ENCODE measurements at places on chromosomes 13 and 19. TPM values are rescaled to one million over a fixed set of nuclear protein-coding genes. Genes with fewer than 3 reads are reported as not detected.
A peak's percentile ranks its signal among the peaks of the same experiment; 100 is the strongest.

DNA sequence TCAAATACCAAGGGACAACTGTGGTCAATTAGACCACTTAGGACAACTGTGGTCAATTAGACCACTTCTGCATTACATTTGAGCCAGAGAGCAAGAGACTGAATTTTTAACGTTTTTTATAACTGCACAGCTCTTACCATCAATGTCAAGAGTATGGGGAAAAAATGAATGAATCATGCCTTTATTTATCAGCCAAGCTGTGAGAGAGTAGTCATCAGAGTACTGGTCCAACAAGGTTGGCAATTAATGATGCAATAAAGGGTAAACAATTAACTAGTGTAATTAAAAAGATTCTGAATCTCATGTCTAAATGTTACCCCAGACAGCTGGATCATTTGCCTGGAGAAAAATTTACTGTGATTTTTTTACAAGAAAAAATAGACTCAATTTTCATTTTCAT lies 381.1 kb downstream of the LIG4 start:
- DNase-seq = no peak

GRCh38 chr19:50893047-50893736 lies 18.0 kb downstream of the KLK4 start:
- peak; percentile 63 for DNase-seq

DNA sequence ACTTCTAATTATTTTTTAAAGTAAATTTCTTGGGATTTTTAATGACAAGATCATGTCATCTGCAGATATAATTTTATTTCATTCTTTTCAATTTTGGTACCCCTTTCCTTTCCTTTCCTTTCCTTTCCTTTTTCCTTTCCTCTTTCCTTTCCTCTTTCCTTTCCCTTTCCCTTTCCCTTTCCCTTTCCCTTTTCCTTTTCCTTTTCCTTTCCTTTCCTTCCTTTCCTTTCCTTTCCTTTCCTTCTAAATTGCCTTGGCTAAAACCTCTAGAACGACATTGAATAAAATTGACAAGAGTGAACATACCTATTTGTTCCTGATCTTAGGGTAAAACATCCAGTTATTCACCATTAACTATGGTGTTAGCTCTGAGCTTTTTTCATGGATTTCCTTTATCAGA lies 334.1 kb downstream of the NDFIP2 start:
- DNase-seq = no peak

GRCh38 chr13:51275101-51275500 lies 52.9 kb downstream of the FAM124A start:
- DNase-seq = no peak

DNA sequence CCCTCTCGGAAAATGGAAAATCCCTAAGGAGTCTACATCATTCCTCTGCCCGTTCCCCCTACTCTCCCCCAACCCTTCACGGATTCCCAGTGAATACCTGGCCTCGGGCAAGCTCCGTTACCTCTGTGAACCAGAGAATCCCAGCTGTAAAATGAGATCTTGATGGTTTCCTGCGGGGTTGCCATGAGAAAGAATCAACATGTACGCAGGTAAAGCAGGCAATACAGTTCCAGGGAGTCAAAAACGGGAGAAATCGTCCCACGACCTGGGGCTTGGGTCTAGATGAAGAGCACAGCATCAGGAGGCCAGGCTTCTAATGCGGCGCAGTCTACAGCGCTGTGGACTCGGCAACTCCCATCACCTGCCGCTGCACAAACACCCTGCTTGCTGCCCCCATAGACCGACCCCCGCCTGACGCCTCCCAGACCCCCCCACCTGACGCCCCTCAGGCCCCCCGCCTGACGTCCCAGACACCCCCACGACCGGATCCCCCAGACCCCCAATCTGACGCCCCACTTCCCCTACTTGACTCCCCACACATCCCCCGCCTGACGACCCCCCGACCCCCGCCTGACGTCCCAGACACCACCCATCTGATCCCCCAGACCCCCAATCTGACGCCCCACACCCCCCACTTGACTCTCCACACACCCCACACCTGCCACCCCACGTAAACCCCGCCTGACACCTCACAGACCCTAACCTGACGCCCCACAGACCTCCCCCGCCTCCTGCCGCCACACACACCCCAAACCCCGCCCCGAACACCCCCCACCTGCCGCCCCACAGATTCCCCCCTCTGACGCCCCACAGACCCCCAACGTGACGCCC lies 680 bp downstream of the LIG4 start:
- peak; percentile 17 for DNase-seq

DNA sequence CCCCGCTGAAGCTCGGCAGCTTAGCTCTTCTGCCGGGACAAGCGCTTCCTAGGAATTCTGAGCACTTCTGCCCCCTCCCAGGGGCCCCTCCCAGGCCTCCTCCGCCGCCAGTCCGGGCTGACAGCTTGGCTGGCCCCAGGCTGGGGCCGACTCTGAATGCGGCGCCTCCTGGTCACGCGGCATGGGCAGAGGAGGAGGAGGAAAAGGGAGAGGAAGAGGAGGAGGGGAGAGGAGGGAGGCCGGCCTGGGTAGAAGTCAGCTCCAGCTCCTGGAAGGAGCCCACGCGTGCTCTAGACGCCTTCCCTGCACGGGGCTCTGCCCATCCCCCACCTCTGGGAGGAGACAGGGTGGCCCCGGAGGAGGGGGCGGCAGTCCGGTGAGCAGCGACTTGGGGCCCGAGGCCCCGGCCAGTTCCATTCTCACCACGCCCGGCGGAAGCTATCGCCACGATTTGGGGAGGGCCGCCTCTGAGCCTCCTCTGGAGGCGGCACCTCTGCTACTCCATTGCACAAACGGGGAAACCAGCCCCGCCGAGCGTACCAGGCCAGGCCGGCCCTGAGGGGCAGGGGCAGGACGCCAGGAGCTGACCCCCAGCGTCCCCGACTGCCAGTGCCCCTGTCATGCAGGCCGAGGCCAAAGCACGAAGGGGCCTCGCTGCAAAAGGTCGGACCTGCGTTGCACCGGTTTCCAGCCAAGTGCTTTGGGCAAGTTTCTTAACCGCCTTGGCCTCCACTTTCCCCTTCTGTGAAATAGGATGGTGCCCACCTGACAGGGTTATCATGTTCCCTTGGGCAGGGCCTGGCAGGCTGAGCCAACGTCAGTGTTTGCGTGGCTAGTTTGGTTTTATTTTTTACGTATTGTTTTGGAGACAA lies 31.6 kb downstream of the CCNE1 start:
- peak; percentile 34 for DNase-seq

GPR12 gene
- 0.09 TPM for total RNA-seq

DNA sequence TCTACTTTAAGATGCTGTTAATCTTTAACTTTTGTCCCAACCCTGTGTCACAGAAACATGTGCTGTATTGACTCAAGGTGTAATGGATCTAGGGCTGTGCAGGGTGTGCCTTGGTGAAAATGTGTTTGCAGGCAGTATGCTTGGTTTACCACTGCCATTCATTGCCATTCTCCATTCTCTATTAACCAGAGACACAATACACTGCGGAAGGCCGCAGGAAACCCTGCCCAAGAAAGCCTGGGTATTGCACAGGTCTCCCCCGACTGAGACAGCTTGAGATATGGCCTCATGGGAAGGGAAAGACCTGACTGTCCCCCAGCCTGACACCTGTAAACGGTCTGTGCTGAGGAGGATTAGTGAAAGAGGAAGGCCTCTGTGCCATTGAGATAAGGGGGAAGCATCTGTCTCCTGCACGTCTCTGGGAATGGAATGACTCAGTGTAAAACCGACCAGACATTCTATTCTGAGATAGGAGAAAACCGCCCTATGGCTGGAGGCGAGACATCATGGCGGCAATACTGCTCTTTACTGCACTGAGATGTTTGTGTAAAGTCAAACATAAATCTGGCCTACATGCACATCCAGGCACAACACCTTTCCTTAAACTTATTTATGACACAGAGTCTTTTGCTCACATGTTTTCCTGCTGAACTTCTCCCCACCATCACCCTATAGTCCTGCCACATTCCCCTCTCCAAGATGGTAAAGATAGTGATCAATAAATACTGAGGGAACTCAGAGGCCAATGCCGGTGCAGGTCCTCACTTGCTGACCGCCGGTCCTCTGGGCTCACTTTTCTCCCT lies 13.1 kb upstream of the ZNF888 start:
- DNase-seq = no peak

GRCh38 chr13:100363285-100363711 lies 225.3 kb downstream of the GGACT start:
- no peak for DNase-seq

GRCh38 chr13:52947921-52948373 lies 80.7 kb upstream of the OLFM4 start:
- no peak for DNase-seq

DNA sequence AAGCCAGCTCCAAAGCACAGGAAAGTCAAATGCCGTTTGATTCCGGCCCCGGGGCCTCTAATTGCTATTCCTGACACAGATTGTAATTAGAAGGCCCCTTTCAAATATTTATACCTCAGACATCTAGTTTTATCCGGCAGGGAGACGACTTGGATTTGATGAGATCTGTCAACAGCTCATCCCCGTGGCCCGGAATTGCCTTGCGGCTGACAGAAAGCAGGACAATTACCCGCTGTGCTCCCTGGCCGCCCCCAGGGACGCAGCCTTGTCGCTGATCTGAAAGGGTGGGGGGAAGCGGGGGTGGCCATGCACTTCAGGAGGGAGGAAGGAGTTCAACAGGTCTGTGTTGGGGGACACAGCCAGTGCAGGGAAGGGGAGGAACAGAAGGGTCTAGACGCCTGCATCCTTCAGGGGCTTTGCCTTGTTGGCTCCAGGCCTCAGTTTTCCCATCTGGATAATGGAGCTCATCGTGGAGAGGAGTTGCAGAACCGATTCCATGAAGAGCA lies 1.8 kb upstream of the SHD start:
- no peak for DNase-seq

DNA sequence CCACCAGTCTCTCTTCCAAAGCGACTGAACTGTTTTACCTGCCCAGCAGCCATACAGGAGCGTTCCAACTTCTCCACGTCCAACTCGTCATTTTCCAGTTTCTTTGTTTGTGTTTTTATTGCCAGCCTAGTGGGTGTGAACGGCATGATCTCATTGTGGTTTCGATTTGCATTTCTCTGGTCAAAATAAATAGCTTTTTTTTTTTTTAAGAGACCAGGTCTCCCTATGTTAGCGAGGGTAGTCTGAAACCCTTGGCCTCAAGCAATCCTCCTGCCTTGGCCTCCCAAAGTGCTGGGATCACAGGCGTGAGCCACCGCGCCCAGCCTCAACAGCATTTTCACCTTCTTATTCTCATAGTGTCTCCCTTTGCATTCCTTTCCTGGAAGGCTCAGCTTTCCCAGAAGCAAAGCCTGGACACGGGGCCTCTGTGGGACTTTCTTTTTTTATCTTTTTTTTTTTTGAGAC lies 4.2 kb upstream of the JSRP1 start:
- DNase-seq = no peak

DNA sequence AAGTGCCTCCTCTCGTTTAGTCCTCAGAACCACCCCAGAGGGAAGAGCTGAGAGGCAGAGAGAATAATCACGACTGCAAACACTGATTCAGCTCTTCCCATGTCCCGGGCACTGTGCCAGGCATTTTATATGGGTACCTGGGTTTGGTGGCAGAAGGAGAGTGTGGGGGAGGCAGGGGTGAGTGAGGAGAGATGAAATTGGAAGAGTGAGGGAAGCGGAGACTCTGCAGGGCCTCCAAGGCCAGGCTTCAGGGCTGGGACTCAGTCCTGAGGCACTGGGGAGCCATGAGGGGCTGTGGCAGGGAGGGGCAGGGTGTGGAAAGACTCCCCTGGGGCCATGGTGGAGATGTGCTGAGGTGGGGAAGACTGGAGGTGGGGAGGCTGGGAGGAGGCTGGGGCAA lies 8.7 kb downstream of the SYNGR4 start:
- no peak for DNase-seq

GRCh38 chr13:73338389-73338788 lies 279.6 kb downstream of the KLF5 start:
- DNase-seq = no peak

DNA sequence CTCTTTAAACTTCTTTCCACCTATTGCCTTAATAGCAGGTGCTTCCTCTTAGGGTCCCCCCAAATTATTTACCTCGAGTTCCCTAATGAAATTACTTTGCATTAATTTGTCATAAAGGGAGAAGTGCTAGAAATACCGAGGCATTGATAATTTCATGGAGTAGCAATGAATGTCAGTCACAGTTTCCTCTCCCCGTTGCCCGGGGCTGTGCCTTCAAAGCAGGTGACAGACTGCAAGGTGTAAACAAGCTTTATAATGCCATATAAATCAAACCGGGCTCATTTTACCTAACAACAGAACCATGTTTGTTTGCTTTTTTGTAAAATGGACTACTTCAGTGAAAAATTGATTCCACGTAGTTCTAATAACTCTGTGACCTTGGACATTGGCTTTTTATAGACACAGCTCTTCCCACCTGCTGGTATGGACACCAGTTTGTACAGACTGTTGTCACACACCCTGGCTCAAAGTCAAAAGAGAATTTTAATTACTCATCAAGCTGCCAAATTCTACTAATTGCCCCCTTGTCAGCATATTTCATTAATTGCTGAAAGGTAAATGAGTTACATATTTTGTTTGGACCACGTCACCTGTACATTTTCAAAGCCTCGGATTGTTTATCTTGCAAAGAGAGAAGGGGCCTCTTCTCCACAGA lies 171.1 kb downstream of the STK24 start:
- DNase-seq = no peak

GRCh38 chr19:55098716-55099556 lies 18.5 kb downstream of the PPP1R12C start:
- DNase-seq = no peak

ZNF780A gene
- 15.9 TPM for total RNA-seq

- DNase-seq = no peak
Measured at GRCh38 chr19:31315652-31316051, 33.6 kb downstream of the TSHZ3 start.

- DNase-seq = peak; percentile 67
Measured at GRCh38 chr19:4866595-4867424, 657 bp downstream of the PLIN3 start.

NTF4 gene
- total RNA-seq = 3.9 TPM

ZNF506 gene
- total RNA-seq = 20.8 TPM

GRCh38 chr13:72403396-72404010 lies 323.9 kb downstream of the MZT1 start:
- no peak for DNase-seq

FGF21 gene
- total RNA-seq = 0.44 TPM

DNA sequence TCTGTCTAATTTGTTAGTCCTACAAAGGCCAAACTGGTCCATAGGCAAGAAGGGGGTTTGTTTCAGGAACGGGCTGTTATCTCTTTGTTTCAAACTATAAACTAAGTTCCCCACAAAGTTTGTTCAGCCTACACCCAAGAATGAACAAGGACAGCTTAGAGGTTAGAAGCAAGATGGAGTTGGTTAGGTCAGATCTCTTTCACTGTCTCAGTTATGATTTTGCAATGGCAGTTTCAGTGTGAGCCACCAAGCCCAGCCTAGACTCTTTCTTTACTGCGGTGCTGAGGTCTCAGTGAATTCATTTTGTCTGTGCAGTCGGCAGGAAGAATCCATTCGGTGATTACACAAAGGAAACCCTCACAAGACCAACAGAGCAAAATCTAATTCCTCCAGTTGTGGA lies 56.6 kb upstream of the ABCC4 start:
- DNase-seq = no peak

MCF2L gene
- total RNA-seq = 35.4 TPM

GRCh38 chr13:106835477-106835876 lies 267.5 kb upstream of the ARGLU1 start:
- no peak for DNase-seq

BCAM gene
- total RNA-seq = 73.1 TPM

PODNL1 gene
- total RNA-seq = 1.4 TPM

- DNase-seq = no peak
Measured at GRCh38 chr13:89746554-89746953, 1600.9 kb upstream of the MIR17HG start.

MAST1 gene
- total RNA-seq = 27.3 TPM

CTXN1 gene
- total RNA-seq = 48.2 TPM

- no peak for DNase-seq
Measured at GRCh38 chr13:105083992-105084391, 1451.5 kb downstream of the EFNB2 start.

CCDC169 gene
- total RNA-seq = 41.8 TPM

ANGPTL4 gene
- total RNA-seq = 2.2 TPM
